ENCODE measurements at places on chromosomes 6 and 20. TPM values are rescaled to one million over a fixed set of nuclear protein-coding genes. Genes with fewer than 3 reads are reported as not detected.

The MYO6 gene
- polyA plus RNA-seq = 12.4 TPM

The CALHM6 gene
- polyA plus RNA-seq = 7.1 TPM

The CLIC5 gene
- 2.4 TPM for polyA plus RNA-seq

The NKAIN2 gene
- 0.24 TPM for polyA plus RNA-seq

The DSP gene
- 4.3 TPM for polyA plus RNA-seq

The EYA2 gene
- polyA plus RNA-seq = 0.70 TPM

DNA sequence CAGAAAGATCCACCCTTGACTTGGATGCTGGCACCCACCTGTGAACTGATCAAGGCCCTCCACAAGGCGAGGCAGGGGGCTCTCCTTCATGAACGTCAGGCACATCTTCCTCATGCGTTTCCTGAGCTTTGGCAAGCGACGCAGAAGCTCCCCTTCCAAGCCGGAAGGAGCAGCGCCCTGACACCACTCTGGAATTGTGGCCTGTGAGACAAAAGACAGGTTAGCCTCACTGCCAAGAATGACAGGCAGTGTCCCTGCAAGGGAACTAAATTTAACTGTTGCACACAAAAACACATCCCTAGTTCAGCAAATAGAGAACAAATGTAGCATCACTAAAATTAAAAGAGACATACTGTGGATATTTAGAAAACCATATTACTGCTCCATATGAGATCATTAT is 42.0 kb upstream of the LYRM2 start:
- no peak for DNase-seq

DNA sequence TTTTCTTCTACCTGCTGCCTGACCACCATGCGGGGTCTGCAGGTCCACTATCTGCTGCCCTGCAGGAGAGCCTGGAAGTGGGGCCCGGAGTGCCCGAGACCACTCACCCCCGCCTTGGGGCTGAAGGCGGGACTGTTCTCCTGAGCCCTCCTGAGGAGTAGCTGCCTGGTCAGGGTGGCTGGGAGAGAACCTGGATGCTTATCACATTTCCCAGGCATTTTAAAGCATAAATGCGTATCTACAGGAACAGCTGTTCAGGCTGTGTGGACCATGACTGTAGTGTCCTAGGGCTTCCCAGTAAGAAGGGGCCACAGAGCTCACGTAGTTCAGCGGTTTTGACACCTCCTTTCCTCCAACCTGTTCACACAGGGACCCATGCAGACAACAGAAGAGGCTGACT is 123.3 kb downstream of the AGPAT4 start:
- DNase-seq = no peak

- DNase-seq = no peak
Measured at GRCh38 chr20:3728354-3728753, 4.1 kb upstream of the HSPA12B start.

GRCh38 chr20:33689973-33690372 is 3.8 kb upstream of the E2F1 start:
- DNase-seq = no peak

- no peak for DNase-seq
Measured at GRCh38 chr6:14880052-14880451, 365.8 kb upstream of the JARID2 start.

- DNase-seq = no peak
Measured at GRCh38 chr6:88378639-88379038, 212.5 kb upstream of the CNR1 start.

- no peak for DNase-seq
Measured at GRCh38 chr6:85385636-85386315, 64.1 kb upstream of the NT5E start.

GRCh38 chr6:91340896-91341395 is 754.1 kb upstream of the MAP3K7 start:
- DNase-seq = no peak

DNA sequence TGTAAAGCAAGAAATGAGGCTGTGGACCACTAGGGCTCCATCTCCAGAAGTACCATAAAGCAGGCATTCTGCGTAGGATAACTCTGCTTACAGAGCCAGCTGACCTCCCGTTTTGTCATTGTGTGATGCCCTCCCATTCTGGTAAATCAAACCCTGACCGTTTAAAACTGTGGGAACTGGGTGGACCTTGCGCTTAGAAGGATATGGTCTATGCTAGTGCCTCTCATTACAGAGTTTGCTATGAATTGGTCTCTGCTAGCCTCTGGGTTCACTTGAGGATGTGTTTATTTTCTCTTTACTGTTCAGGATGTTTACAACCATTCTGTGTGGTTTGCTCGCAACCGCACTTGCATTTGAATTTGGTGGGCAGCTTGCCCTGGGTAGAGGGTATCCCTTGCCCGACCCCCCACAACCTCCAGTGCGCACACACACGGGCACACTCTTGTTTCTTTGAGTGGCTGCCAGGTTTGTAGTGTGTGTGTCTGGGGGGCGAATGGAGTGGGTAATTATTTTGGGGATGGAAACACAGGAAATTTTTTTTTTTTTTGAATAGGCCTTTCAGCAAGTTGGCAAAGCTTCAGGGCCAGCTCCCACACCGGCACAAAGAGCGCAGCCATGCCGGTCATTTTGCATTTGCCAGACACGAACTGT is 198.3 kb downstream of the JARID2 start:
- no peak for DNase-seq

DNA sequence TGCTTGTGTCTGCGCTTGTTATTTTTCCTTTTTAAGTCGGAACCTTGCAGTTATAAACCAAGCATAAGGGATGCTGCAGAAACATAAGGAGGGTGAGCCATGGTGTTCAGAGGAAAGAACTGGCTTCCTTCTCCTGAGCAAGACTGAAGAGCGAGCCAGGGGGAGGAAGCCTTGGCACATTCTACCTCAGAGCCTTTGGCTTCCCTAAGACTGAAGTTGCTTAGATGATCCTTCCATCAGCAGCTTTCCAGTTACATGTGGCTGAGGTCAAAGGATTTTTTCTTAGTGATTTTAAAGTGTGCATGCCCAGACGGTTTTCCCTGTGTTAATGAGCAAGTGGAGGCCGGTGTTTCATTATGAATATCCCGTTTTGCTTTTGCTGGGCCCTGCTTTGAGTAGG is 363.8 kb downstream of the DOK5 start:
- no peak for DNase-seq

DNA sequence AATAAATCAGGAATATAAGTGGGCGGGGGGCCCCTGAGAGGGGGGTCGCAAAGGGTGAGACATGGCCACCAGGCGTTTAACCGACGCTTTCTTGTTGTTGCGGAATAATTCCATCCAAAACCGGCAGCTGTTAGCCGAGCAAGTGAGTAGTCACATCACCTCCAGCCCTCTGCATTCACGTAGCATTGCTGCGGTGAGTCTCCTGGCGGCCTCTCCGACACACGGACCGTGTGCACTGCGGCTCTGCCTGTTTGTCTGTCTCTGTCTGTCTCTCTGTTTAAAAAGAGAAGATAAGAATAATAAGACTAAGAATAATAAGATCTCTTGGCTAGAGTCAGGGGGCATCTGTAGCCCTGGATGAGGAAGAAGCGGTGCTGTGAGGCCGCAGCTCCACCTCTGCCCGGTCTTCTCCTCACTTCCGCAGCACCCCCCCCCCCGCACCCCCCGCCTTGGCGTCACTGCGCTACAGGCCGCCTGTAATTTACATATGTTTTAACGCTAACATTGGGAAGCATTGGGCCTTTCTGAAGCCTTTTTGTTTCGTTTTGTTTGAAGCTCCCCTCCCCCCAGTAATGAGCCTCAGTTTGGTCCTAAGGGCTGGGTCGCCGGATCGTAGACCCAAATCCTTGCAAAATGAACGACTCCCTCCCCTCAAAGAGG is 993 bp downstream of the STX16 start:
- DNase-seq = no peak

DNA sequence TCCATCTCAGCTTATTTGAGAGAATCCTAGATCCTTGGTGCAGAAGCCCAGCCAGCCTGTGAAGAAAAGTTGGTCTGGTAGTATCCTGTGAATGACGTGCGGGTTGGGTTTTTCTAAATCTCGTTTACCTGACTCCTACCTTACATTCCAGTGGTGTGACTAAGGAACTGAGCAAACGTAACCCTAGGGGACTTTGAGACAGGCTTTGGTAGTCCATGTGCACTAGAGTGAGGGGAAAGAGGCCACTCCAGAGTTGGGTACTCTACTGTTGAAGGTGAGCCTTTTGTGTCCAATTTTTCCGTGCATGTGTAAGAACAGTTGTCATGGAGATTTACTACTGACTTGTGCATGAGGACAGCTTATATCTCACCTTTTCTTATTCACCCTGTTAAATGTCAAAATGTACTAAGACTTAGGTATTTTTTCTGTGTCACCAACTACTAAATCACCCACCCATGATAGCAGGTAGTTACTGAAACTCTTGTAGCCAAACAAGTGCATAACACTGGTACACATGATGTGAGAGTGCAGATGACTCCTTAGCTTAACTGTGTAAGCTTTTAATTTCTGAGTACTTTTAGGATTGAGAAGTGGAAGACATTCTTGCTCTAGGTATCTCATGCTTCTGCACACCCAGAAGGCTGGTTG is 26.3 kb upstream of the PLCG1 start:
- no peak for DNase-seq

- no peak for DNase-seq
Measured at GRCh38 chr6:14466278-14466677, 348.7 kb downstream of the CD83 start.

DNA sequence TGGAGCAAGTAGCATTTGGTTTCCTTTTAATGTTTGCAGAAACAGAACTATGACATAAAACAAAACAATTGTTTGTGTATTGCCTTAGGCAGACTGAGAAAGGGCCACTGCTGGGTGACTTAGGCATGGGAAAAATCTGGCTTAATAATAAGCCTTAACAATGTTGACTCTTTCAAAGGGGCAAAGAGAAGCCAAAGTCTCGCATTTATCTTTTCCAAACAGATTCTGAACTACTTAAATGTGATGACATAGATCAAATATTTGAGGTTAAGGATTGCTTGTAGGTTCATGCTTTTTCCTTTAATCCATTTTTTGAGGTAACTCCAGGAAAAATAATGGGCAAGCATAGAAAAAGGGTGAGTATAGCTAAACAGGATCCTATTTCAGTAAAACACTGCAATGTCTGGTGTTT is 39.6 kb downstream of the ADAT2 start:
- no peak for DNase-seq

- DNase-seq = no peak
Measured at GRCh38 chr6:56624728-56625069, 18.0 kb downstream of the DST start.

DNA sequence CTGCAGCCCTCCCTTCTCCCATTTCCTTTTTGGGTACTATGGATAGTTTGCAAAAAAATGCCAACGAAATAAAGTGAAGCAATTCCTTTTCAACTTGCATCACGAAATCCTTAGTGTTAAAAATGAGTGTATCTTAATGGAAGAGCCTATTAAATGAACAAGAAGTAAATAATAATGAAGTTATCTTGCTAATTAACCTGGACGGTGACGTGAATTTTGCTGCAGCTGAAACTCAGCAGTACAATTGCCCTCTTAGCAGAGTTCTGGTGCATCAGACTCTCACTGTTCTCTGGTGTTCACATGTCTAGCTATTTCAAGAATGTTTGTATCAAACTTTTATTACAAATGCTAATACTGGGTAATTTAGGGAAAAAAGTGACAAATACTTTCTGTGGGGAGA is 119.7 kb upstream of the HDAC2 start:
- DNase-seq = no peak

DNA sequence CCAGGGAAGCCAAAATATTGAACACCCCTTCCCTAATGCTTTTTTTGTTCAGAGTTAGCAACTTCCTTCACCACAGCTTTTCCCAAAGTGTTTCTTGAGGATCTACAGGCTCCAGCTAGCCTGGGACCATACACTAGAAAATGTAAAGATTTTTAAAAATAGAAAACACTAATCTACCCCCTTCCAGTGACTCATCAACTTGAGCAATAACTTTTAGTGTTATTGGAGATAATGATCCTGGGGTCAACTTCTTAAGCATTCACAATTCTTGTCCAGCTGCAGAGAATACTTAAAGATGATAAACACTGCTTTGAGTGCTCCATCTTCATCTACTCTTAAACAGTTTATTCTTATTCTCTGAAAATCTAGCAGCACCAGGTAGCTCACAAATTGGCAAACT is 131.6 kb downstream of the COL9A1 start:
- no peak for DNase-seq

Measured in urinary bladder (tissue), 4 donors.